ENCODE measurements at places on chromosomes 16 and 17.

GRCh38 chr16:84973236-84973635, 38.1 kb downstream of the ZDHHC7 start:
- DNase-seq, result no peak

DNA sequence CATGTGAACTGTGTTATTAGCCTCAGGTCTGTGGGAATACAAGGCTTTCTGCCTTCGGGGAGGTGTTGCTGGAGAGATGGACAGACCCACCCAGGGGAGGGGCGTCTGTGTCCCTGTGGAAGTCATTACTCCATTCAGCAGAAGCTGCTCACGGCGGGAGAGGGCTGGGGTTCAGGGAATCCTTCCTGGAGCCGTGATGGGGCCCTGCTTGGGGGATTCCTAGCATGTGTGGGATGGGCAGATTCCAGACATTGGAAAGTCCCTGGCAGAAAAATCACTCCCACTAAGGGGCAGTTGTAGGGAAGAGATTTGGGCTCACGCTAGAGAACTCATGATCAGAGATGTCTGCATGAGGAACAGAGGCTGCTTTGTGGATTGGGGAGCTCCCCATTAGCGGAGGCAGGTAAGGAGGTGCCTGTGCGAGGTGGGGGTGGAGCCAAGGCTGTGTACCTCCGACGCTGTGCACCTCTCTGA, 56.3 kb upstream of the IL34 start:
- DNase-seq, result no peak

DNA sequence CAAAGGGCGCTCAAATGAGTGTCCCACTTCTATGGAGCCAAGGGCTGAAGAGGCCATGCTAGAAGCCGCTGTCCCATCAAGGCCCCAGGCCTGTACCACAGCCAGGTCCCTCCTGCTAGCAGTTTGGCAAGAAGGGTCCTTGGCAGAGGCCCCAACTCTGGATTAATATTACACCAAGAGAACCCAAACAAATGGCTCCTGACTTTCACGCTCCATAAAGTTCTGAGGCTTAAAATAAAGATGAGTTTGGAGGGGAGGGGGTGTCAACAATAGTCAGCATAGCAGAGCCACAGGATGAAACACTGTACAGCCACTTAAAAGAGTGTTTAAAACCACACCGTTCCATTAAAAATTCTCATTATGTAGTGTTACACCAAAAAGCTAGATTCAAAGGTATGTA, 30.5 kb downstream of the CUEDC1 start:
- no peak for DNase-seq

- DNase-seq, result no peak
Observed at GRCh38 chr16:84020353-84020752, 22.2 kb downstream of the SLC38A8 start.

DNA sequence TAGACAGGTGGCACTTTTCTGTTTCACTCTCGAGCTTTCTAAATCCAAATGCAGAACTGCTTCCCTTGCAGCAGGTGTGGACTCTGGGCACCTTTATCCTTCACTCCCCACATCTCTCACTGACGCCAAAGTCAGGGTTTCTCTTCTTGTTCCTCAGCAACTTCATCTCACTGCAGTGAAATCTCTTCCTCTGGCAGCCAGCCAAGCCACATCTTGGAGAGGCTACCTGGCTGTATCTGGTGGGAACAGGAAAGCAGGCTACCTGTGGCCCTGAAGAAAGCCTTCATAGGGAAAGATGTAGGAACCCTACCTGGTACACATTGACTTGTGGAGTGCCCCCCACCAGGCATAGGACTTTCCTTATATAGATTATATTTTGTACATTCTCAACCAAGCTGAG, 159.1 kb downstream of the UTP18 start:
- DNase-seq, result no peak

DNA sequence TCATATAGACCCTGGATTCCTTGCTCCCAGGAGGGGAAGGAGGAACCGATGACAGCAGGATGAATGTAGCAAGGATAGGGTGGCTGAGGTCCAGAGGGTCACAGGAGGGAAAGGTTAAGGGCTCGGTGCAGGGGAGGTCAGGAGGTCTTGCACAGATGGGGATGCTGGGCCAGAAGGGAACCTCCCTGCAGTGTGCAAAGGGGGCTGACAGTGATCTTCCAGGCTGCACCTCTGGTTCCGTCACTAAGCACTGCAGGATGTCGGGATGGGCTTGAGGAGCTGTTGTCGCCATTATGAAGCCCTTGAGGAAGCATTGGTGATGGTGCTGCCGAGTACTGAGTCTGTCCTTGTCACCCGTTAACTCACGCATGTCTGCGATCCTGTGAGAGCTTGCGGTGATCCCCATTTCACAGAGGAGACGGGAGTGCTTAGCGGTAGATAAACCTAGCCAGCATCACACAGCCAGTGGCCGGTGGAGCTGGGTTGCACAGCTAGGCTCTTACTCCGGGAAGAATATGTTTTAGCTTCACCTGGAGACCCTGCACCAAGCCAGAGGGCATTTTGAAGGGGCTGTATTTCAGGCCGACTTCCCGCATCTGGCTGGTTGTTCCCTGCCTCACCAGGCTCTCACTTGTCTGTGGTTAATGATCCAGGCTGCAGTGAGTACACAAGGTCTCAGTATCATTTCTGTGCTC, 120.4 kb downstream of the SNX29 start:
- DNase-seq, result no peak

GRCh38 chr17:62933501-62934385, 32.3 kb upstream of the TANC2 start:
- no peak for DNase-seq

DNA sequence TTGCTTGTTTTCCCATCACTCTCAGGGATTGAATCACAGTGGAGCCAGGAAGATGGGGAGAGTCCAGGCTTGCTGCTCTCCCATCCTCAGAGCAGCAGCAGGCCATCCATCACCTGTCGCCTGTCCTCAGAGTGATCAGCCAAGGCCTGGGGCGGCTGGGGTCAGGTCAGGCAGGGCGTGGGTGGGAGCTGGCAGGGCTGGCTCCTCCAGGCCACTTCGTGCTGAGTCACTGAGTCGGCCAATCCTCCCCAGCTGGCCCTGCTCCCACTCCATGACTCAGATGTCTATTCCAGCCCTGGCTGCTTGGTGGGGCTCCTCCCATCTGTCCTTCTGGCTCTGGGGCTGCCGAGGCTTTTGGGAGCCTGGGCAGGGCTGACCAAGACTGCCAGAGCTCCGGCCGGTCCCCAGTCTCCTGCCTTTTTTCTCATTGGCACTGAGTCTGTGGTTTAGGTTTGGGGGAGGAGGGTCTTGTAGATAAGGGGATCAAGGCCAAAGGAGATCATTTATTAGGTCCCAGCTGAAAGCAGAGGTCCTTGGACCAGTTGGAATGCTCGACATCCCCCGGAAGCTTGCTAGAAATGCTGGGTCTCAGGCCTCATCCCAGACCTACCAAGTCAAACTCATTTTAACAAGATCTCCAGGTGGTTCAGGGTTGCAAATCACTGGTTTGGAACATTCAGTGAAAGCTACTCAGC, 72.7 kb downstream of the ABCC1 start:
- no peak for DNase-seq

DNA sequence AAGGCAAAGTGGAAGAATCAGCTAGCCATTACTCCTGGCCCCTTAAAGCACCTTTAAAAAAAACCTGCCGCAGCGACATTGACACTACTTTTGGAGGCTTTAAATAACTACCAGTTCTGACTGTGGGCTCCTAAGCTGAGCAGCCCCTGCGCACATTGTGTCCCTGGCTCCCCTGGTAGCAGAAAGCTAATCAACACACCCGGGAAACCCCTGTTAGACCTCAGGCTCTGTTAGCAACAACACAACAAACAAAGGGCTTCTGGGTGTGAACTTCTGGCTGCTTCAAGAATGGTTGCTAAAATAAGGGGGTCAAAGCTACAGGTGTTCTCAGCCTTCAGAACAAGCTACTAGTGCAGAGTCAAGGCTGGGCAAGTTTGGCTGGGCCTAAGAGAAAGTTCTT, 83.6 kb downstream of the TMEM100 start:
- DNase-seq, result no peak

DNA sequence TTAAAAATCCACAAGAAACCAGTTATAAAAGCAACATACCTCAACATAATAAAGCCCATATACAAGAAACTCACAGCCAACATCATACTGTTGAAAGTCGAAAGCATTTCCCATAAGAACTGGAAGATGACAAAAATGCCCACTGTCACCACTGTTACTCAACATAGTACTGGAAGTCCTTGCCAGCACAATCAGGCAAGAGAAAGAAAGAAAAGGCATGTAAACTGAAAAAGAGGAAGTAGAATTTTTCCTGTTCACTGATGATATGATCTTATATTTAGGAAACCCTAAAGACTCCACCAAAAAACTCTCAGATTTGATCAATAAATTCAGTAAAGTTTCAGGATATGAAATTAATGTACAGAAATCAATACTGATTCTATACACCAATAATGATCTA, 45.1 kb downstream of the AHSP start:
- no peak for DNase-seq

DNA sequence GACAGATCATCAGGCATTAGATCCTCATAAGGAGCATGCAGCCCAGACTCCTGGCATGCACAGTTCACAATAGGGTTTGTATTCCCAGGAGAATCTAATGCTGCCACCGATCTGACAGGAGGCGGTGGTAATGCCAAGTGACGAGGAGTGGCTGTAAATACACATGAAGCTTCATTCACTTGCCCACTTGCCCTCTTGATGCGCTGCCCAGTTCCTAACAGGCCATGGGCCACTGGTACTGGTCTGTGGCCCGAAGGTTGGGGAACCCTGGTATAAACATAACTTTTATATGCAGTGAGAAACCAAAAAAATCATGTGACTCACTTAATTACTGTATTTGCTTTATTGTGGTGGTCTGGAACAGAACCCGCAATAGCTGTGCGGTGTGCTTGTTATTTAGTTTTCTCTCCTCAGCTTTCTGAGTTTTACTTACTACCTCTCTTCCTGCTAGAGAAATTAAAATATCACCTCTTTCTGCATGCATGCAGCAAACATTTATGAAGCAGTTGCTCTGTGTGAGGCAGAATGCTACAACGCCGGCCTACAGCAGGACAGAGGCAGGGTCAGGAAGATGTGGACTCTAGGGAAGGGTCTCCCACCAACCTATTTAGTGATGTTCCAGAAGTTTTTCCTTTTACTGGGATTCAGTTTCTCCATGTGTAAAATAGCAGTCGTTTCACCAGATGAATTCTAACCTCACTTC, 151.3 kb downstream of the MAF start:
- DNase-seq, result no peak

DNA sequence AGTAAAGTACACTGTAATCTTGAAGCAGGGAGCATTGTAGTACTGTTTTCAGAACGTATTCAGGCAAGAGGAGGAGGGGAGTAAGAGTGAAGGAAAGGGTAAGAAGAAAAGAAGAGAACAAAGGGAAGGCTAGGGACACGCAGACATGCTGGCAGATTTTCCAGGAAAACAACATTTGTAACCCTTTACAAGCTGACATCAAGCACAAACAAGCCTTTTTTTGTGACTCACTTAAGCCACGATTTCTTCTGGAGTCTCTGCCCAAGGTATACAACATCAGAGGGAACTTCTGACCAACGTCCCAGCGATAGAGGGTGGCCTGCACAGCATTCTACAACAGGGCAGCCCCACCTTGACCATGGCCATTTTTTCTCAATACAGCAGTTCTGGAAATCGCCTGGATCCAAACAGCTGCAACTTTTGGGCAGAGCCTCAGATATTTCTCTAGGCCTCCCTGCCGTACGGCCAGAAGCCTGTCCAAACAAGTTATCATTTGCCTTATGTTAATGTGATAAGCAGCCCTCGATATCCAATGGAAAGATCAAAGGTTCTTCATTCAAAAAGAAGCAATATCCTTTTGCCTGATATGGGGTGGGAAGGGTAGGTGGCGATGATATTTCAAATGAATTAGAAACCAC, 247.3 kb downstream of the ZFHX3 start:
- no peak for DNase-seq

GRCh38 chr17:34716291-34716690, 136.9 kb downstream of the TMEM132E start:
- no peak for DNase-seq

DNA sequence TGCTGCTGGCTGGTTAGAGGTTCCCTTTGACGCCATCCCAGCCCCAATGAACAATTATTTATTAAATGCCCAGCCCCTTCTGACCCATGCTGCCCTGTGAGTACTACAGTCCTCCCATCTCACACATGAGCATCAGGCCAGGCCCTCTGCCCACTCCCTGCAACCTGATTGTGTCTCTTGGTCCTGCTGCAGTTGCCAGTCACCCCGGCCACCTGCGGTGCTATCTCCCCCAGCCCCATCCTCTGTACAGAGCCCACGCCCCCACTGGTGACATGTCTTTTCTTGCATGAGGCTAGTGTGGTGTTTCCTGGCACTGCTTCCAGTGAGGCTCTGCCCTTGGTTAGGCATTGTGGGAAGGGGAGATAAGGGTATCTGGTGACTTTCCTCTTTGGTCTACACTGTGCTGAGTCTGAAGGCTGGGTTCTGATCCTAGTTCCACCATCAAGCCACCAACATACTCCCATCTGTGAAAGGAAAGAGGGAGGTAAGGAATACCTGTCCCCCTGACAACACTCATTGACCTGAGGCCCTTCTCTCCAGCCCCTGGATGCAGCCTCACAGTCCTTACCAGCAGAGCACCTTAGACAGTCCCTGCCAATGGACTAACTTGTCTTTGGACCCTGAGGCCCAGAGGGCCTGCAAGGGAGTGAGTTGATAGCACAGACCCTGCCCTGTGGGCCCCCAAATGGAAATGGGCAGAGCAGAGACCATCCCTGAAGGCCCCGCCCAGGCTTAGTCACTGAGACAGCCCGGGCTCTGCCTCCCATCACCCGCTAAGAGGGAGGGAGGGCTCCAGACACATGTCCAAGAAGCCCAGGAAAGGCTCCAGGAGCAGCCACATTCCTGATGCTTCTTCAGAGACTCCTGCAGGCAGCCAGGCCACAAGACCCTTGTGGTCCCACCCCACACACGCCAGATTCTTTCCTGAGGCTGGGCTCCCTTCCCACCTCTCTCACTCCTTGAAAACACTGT, 11.3 kb downstream of the CX3CL1 start:
- DNase-seq, result no peak

DNA sequence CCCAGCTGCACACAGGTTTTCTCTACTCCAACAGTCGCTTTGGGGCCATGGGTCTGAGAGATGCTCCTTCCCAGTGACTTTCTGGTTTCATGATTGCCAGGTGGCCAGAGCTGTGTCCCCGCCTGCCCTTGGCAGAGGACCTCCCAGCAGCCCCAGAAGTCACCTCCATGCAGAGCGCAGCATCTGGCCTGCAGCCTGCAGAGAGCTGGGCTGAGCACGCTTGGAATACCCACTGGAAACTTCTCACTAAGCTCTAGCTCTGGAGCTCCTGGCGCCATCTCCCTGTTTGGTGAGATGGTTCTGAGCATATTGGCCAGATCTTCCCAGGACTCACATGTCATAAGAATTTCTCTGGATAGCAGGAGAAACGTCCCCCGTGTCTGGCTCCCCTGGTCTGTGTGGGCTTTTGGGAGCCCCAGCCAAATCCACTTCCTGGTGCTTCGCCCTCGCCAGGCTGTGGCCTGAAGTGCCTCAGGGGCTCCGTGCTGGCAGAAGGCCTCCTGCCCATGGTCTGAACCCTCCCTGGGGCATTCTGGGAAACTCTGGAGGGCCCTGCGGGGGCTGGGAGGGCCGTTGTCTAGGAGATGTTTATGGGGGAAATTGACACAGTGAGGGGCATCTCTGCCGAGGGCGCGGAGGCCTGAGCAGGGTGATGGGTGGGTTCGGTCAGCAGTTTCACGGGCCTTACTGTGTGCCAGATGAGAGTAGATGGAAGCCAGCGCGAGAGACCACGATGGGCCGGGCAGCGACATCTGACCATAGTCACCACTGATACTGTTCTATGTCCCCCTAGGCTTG, 73.2 kb upstream of the CIBAR2 start:
- DNase-seq, result no peak

GRCh38 chr17:42849451-42850181, 1.4 kb upstream of the AOC3 start:
- no peak for DNase-seq

Data from stimulated activated CD4-positive, alpha-beta T cell treated with anti-CD3 and anti-CD28 coated beads, Interleukin-1b, Interleukin-23, amount 100 ng/mL, for 24 hours (primary cell).